ENCODE measurements at places on chromosomes 5 and 9.
A peak's percentile ranks its signal among the peaks of the same experiment; 100 is the strongest.

- no peak for DNase-seq
These were observed at the start of gene LCN12 for GRCh38 chr9:136951541-136952320. Gene LCN12, plus strand, starts transcription at chr9:136952273. Its CDS starts 55 bp downstream, at chr9:136952328.

- DNase-seq, result peak; percentile 12
These were observed 63.3 kb upstream of the SLCO6A1 start for GRCh38 chr5:102561894-102562760.

DNA sequence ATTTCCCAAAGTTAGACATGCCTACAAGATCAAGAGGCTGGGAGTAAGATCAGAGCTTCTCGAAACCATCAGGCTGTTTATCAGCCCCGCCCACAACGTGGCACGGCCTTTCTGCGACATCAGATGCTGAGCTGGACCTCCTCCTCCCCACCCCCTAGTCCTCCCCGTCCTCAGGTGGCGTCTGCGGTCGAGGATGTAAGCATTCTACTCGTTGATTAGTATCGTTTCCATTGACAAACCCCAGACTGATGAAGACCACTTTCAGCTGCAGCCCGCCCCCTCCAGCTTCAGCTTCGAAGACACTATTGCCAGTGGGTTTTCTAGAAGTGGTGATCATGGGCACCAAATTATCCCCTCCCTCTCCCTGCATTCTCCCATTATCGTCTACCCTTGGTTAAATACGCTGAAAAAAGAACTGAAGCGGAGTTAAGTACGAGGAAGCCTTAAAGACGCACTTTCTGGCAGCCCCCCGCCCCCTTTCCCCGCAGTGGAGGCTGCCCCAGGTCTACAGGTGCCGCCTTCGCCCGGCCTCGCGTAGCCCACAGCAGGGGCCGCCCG lies 1.1 kb downstream of the PPIC start:
- DNase-seq, result peak; percentile 33

DNA sequence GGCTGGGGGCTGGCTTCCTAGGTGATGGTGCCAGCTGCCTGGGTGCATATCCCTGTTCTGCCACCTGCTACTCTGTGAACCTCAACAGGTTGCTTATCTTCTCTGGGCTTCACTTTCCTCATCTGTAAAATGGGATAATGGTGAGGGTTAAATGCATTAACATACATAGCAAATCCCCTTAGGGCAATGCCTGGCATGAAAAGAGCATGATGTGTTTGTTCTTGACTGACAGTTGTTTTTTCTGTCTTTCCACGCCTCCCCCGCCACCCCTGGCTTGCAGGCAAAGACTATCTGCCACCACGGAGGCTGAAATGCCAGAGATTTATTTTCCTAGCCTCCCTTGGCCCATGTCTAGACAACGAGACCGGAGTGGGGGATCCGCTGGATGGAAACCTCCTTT lies 280.5 kb downstream of the NSG2 start:
- no peak for DNase-seq

- DNase-seq, result no peak
These were observed 651 bp downstream of the HRH2 start for GRCh38 chr5:175658299-175659145.

DNA sequence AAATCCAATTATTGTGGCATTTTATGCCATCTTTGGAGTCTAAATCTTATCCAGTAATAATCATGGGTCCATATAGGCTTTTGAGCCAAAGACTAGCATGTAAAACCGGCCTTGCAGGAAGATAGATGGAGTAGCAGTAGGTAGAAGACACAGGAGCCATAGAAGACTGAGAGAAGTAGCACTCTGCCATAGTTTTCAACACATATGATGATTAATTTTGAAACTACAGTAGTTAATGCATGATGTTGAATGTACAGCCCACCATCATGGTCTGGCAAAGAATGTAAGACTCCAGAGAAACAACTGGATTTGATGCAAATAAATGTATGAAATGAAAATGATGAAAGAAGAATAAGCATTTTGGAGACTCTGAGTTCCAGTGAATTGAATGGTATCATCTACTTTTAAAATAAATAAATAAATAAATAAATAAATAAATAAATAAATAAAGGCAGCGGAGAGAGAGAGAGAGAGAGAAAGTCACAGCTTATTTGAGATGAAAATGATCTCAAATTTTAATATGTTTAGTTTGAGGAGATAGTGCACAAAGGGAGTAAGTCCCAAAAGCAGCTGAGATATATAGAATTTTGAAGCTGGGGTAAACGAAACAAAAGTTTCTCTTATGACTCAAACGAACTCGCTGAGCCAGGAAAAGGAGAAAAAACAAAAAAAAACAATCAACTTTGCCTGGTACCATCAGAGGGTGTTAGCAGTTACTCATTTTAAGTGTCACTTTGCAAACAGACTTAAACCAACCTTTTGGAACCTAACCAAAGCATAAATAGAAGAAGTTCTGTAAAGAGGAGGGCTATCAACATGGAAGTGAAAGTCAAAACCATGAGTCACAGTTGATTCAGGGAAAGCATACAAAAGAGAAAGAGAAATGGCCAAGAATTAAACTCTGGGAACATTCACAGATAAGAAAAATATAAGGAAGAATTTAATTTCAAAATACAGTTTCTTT lies 388.7 kb downstream of the CETN3 start:
- no peak for DNase-seq

GRCh38 chr5:146653560-146653959 lies 137.6 kb upstream of the GPR151 start:
- DNase-seq, result no peak

DNA sequence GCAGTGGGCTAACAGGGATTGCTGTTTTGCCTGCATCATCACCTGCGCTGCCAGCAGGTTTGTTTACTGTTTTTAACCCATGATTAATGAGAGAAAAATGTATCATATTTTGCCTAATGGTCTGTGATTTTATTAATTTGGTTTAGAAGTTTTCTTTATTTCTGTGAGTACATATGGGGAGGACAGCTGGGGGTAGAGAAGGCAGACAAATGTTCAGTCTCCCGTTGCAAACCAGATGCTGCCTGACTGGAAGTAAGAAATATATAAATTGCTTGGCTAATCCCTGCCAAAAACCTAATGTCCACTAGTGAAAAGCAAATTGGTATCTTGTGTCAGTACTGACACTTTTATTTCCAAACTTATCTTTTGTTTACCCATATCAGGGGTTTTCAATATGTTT lies 1766.1 kb upstream of the C9orf72 start:
- DNase-seq, result no peak

DNA sequence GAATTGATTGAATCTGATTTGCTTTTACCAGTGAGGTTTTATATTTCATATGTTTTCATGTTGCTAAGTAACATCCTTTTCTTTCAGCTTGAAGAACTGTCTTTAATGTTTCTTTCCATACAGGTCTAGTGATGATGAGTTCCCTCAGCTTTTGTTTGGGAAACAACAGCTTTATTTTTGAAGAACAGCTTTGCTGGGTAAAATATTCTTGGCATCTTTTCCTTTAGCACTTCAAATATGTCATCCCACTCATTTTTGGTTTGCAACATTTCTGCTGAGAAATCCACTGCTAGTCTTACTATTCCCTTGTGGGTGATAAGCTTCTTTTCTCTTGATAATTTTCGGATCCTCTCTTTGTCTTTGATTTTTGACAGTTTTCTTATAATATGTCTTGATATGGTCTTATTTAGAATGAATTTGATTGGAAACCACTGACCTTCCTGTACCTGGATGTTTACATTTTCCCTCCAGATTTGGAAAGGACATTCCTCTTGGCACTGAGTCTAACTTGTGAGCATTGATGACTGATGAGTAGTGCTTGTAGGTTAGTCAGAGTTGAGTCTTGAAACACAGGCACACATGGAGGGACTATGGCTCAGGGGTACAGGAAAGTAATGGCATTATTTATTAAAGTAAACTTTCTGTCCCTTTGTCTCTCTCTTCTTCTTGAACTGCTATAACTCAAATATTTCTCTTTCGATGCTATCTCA lies 220.3 kb downstream of the SPATA31D1 start:
- no peak for DNase-seq

GRCh38 chr5:162842727-162843126 lies 594.7 kb upstream of the CCNG1 start:
- no peak for DNase-seq

GRCh38 chr5:93967923-93968322 lies 226.5 kb upstream of the POU5F2 start:
- no peak for DNase-seq

DNA sequence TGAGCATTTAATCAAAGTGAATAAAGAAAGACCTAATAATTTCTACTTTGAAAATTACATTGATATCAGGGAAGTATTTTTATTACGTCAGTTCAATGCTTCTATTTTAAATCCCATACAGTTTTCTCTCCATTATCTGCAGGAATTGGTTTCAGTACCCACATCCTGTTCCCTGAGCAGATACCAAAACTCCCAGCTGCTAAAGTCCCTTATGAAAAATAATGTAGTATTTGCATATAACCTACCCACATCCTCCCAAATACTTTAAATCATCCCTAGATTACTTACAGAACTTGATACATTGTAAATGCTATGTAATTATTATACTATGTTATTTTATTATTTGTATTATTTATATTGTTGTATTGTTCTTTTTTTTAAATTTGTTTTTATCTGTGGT lies 125.4 kb upstream of the MINAR2 start:
- no peak for DNase-seq

- no peak for DNase-seq
These were observed 38.5 kb upstream of the RARS1 start for GRCh38 chr5:168447808-168448207.

- no peak for DNase-seq
These were observed 1.3 kb downstream of the SCGB3A1 start for GRCh38 chr5:180589771-180590542.

GRCh38 chr9:12230708-12231107 lies 462.5 kb upstream of the TYRP1 start:
- no peak for DNase-seq

DNA sequence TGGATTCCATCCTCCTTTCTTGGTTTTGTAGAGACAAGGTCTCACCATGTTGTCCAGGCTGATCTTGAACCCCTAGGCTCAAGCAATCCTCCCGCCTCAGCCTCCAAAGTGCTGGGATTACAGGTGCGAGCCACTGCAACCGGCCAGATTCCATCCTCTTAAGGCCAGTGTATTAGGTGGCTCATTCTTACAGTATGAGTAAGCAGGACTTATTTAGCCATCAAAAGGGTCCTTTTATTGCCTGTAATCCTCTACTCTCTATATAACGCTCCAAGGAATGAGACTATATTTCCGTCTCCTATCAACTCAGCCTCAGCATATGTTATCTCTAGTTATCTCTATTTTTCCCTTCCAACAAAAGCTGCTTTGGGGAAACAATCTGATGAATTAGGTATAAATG lies 3.0 kb upstream of the ERBIN start:
- no peak for DNase-seq

GRCh38 chr9:98980291-98980690 lies 36.6 kb downstream of the COL15A1 start:
- no peak for DNase-seq

DNA sequence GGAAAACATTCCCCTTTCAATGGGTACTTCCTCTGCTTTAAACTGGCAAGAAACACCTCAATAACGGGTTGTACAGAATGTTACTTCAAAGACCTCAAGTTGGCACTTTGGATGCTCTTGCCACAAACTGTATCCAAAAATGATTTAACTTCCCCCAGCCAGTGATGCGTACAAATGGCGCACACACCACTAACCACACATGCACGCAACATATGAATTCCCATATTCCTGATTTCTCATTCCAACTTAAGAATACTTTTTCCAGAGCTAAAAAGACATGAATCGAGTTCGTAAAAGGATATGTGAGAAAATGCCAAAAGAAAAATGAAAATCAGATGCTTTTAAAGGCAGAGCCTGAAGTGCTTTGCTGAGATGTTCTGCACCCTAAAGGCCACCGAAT lies 388.0 kb upstream of the PIK3R1 start:
- no peak for DNase-seq

DNA sequence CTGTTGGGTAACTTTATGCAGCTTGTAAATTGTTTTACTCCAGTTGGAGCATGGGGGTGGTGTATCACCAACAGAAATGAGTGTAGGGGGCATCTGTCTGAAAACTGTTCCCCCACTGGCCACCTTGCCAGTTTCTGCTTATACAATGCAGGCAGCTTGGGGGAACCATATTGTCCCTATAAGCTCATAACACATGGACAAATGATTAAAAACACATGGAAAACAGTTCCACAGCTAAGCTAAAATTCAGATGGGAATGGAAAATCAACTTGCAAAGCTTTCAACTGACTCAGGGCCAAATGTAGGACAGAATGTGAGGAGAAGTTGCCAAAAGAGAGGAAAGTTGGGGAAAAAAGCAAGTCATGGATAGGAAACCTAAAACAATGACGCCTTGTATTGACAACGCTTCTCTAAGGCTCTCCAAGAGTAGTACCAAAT lies 7.9 kb upstream of the CER1 start:
- no peak for DNase-seq

- DNase-seq, result no peak
These were observed 61.8 kb downstream of the CYFIP2 start for GRCh38 chr5:157327771-157328170.

- DNase-seq, result peak; percentile 84
These were observed 220.7 kb upstream of the MSX2 start for GRCh38 chr5:174503461-174504265.

- DNase-seq, result no peak
These were observed 2117.9 kb upstream of the C9orf72 start for GRCh38 chr9:29691145-29691544.

DNA sequence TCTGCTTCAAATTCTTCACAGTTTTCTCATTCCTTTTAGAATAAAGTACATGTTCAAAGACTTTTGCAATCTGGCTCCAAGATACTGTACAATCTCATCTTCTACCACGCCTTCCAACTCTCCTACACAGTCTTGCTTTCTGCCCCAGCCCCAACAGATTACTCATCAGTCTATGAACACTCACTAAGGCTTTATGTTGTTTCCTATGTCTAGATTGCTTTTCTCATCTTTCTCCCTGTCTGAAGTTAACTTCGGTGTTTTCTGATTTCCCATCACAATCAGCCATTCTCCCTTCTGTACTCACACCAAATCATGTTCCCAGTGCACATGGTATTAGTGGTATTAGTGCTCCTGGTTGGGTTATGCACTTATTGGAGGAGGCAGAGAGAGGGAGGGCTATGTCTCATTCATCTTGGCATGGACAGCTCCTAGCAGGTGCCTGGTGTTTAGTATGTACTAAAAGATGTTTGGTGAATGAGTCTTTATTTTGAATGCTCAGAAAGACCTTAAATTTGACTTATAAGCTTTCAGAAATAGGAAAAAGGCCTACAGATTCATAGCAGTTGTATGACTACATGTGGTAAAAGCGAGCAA lies 44.0 kb upstream of the ZNF608 start:
- no peak for DNase-seq

DNA sequence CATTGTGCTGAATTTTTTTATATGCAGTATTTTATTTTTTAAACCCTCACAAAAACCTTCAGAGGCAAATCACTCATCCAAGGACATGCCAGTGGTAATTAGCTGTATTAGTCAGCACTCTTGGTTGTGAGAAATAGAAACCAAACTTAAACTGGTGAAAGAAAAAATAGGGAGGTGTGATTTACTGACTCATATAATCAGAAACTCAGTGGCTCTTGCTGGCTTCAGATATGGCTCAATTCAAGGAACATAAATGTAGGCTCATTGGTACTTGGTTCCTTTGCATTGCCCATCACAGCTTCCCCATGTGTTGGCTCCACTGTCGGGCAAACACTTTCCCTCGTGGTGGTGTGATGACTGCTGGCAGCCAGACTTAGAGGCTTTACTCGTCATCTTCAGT lies 497.2 kb downstream of the MAT2B start:
- DNase-seq, result no peak
